ENCODE measurements at places on chromosomes 3 and 15.

DNA sequence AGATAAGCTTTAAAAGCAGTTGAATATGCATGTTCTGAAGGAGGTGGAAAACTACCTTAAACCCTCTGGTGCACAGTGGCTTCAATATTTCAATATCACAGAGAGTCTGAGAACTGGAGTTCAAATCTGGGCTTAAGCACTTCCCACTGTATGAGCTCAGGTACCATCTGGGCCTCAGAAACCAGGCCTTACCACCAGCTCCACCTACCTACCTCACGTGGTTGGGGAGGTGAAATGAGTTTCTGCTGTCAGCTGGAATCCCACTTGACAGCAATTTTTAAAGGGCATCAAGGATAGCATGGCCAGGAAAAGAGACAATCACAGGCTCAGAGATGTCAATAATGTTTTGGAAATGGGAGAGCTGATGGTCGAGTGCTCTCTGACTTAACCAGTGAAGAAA, 5.0 kb downstream of the CHCHD4 start:
- DNase-seq = no peak

GRCh38 chr3:113895964-113896363, 51.8 kb upstream of the ZDHHC23 start:
- DNase-seq = no peak

GRCh38 chr3:13462125-13462629, 17.9 kb upstream of the HDAC11 start:
- no peak for DNase-seq

GRCh38 chr3:116020495-116020894, 397.2 kb downstream of the GAP43 start:
- no peak for DNase-seq

DNA sequence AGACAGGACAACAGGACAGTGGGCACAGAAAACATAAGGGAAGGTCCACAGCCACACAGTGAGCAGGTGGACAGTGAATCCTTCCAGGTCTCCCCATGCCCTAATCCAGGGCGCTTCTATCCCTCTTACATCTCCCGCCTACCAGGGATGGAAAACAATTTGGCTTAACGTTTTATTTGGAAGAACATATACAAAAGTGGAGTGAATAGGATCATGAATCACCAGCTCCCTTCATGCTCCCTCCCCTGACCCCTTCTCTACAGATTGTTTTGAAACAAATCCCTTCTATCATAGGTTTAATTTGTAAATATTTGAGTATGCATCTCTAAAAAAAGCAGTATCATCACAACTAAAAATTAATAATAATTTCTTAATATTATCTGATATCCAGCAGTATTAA, 52.5 kb downstream of the CLDN11 start:
- no peak for DNase-seq

DNA sequence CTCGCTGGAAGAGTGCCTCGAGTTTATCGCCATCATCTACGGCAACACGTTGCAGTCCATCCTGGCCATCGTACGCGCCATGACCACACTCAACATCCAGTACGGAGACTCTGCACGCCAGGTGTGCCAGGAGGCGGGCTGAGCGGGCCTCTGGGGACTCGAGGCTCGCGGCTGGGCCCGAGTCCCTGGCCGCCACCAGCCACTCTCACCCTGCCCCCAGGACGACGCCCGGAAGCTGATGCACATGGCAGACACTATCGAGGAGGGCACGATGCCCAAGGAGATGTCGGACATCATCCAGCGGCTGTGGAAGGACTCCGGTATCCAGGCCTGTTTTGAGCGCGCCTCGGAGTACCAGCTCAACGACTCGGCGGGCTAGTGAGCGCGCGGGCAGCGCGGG, 1.9 kb downstream of the GNAT1 start:
- no peak for DNase-seq

DNA sequence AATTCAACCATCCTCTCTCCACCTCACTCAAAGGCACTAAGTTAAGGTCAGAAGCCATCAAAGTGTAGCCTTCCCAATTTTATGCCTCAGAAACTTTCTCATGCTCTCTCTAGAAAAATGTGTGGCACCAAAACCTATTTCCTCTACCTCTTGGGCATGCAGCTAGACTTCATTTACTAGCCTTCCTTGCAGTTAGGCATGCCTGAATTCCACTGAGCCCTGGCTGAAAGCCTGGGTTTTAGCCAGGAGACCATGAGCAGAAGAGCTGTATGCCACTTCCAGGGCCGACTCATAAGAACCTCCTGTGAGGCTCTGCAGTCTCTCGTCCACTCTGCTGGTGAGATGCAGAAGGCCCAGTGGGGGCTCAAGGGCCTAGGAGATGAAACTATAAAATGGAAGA, 145.0 kb downstream of the MYLK start:
- no peak for DNase-seq

- no peak for DNase-seq
Measured at GRCh38 chr3:42640771-42641370, 12.6 kb upstream of the ZBTB47 start.

DNA sequence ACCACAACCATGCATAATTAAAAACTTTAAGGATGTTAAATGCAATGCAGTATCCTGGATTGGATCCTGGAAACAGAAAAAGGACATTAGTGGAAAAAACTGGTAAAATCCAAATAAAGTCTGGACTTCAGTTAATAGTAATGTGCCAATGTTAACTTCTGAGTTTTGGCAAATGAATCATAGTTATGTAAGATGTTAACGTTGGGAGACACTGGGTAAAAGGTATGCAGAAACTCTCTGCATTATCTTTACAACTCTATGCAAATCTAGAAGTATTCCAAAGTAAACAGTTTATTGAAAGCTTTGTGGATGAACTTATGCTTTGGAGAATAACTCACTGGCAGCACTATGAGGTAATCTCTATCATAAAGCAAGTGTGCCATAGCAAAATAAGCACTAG, 357.4 kb downstream of the RORA start:
- DNase-seq = no peak

DNA sequence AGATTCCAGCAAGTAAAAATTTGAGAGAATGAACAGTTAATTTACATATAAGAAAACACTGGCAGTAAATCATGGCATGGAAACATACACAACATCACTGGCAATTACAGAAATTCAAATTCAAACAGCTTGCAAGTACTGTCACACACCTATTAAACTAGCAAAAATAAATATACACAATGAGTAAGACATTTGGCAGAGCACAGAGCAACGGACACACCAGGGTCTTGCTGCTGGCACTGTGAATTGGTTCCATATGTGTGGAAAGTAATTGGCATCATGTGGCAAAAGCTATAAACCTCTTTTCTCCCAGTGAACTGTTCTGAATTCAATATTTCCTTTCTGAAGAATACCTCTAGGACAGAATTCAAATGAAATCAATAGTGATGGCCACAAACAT, 78.3 kb downstream of the LRRK1 start:
- no peak for DNase-seq

- DNase-seq = no peak
Measured at GRCh38 chr3:36418296-36418695, 38.0 kb downstream of the STAC start.

GRCh38 chr15:89628301-89628700, 27.0 kb downstream of the KIF7 start:
- no peak for DNase-seq

- no peak for DNase-seq
Measured at GRCh38 chr3:23262766-23263165, 59.6 kb downstream of the UBE2E2 start.
